KG1 (cell line): ENCODE measurements at places on chromosomes 5 and 9.
A peak's percentile ranks its signal among the peaks of the same experiment; 100 is the strongest.

DNA sequence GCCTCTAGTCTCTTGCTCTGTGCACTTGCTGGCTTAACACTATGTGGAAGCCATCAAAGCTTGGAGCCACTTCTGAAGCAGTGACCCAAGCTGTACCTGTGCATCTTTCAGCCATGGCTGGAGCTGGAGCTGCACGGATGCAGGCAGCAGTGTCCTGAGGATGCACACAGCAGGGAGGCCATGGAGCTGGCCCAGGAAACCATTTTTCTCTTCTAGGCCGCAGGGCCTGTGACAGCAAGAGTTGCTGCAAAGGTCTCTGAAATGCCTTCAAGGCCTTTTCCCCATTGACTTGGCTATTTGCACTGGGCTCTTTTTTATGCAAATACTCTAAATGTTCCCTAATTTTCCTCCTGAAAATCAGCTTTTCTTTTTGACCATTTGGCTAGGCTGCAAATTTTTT is 12.9 kb upstream of the ZNF484 start:
- DNase-seq, result no peak

DNA sequence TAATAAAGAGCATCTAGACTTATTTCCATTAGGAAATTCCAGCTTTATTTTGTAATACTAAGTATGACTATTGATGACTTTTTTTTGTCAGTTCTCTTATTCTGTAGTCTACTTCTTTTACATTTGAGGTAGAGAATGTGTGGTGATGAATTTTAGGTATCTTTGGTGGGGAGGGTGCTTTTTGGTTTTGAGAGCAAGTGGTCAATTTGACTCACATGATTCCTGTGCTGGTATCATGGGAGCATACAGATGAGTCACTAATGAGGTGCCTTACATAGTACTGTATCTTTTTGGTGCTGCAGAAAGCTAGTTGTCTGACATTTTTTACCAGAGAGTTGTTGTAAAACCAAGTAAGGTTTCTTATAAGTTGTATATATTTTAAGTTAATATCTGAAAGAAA is 35.3 kb downstream of the ERBIN start:
- no peak for DNase-seq

DNA sequence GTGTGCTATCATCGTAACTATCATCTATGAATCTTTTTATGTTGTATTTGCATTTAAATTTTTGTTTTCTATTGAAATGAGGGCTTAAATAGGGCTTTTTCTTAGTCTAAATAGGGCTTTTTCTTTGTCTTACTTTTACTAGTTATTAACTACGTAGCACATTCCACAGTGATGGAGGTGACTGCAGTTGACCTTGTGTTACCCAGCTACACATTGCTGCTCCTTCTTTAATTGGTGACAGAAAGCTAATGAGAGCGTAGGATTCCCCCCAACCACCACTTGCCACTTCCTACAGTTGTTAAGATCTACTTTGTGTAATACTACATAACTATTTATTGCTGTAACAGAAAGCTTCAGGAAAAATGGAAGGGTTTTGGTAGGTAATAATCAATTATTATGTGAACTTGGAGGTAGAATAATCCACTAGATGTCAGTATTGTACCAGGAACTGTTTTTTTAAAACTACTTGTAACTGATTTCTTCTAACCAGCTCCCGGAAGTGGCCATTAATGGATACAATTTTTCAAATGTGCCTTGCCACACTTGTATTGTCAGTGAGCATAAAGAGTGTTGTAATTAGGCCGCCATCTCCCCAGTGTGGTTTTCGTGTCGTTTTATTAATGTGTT is 18.0 kb downstream of the MTRR start:
- no peak for DNase-seq

DNA sequence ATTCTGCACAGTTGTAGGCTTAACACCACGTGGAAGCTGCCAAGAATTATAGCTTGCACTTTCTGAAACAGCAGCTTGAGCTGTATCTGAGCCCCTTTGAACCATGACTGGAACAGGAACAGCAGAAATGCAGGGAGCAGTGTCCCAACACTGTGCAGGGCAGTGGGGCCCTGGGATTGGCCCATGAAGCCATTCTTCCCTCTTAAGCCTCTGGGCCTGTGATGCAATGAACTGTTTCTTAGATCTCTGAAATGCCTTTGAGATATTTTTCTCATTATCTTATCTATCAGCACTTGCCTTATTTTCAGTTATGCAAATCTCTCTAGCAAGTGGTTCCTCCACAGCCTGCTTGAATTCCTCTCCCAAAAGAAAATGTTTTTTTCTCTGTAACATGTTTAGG is 87.0 kb upstream of the MTAP start:
- DNase-seq, result no peak

DNA sequence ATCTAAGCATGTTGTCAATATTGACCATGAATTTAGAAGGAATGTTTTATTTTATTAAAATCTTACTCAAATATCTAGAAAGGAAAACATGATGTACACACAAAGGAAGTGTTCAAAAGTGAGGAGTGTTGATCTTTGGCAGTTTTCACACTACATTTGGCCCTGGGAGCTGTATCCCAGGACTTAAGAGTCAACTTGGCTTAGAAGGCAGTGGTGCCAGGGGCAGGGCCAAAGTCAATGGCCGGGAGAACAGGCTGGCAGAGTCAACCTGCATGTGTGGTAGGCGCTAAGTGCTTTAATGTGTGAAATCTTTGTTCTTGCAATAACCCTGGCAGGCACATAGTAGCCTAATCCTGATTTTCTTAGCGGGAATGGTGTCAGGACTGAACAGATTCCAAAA is 228.4 kb downstream of the TENT4A start:
- DNase-seq, result no peak

GRCh38 chr5:56640763-56641406 is 174.5 kb upstream of the MAP3K1 start:
- no peak for DNase-seq

DNA sequence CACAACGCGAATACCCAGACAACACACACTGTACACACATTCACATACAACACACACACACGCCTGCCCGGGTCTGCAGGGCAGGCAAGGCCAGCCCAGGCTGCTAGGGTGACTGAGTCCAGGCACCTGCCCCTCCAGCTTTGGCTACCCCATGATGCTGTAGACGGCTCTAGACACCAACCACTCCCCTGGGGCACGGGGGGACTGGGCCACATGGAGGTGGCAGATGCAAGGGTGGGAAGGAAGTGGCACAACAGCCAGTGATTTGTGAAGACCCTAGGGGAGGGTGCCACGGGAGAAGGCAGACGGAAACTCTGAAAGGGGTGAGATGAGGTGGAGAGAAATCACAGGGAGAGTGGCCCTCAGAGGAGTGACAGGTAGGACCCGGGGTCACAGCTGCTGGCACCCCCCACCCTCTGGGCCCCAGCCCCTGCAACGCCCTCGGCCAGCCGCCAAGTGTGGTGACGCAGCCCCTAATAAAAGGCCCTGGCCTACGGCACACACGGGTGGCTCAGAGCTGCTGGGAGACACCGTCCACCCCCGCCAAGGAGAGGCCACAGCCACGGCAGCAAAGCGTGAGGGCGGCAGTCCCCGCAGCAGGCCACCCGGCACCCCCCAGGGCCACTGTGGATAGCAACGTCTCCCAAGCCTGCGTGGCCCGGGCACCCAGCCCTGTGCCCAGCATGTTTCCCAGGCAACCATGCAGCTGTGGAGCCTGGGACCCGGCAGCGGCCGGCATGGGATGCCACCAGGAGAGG is 6.6 kb upstream of the CCDC187 start:
- DNase-seq, result no peak

GRCh38 chr5:127441799-127442484 is 75.5 kb upstream of the PRRC1 start:
- no peak for DNase-seq

DNA sequence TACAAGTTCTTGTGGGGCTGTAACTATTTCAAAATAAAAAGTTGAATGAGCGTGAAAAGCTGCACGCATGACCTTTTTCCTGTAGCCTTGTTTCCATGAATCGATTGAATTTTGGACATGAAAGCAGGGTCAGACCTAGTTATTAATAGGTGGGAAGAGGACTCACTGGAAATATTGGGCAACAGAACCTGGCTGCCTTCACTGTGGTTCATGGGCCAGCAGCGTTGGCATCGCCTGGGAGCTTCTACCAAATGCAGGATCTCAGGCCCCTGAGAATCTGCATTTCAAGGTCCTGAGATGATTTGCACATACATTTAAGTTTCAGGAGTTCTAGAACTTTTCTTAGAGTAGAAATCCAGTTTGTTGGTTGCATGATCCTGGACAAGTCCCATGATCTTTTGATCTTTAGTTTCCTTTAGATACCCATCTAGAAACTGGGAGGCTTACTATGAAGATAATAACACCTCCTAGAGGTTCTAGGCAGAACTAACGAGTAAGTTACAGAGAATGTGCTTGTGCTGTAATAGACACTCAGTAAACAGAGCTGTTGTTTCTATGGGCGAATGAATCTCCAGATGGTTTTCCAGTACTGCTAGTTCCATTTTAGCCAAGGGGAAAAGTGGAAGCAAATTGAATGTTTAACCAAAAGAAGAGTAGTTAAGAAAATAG is 12.4 kb downstream of the ANKRD33B start:
- DNase-seq, result no peak

- no peak for DNase-seq
Measured at GRCh38 chr5:105630803-105631202, 2039.9 kb downstream of the EFNA5 start.

- DNase-seq, result no peak
Measured at GRCh38 chr9:123216251-123216797, 52.1 kb downstream of the STRBP start.

GRCh38 chr5:73912821-73913271 is 286.9 kb downstream of the ARHGEF28 start:
- no peak for DNase-seq

GRCh38 chr5:43115968-43116367 is 4.7 kb upstream of the ZNF131 start:
- DNase-seq, result no peak

- DNase-seq, result no peak
Measured at GRCh38 chr9:7802666-7803065, 3.1 kb upstream of the DMAC1 start.

GRCh38 chr9:77750284-77750683 is 102.2 kb upstream of the GNA14 start:
- no peak for DNase-seq

DNA sequence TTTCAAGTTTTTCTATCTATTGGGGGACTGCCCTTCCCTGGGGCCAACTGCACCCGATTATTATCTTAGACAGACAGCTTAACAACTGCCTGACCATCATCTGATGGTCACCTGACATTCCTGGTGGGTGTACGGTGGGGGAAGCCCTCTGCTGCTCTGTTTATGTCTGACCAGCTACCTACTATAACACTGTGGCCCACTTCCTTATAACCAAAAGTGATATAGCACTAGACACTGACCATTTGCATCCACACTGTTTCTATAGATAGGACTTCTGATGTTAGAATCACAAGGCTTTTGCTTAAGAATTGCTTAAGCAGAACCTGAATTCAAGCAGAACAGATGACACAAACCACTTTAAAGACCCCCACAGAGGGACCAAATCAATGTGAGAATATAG is 110.5 kb upstream of the RAI14 start:
- no peak for DNase-seq

DNA sequence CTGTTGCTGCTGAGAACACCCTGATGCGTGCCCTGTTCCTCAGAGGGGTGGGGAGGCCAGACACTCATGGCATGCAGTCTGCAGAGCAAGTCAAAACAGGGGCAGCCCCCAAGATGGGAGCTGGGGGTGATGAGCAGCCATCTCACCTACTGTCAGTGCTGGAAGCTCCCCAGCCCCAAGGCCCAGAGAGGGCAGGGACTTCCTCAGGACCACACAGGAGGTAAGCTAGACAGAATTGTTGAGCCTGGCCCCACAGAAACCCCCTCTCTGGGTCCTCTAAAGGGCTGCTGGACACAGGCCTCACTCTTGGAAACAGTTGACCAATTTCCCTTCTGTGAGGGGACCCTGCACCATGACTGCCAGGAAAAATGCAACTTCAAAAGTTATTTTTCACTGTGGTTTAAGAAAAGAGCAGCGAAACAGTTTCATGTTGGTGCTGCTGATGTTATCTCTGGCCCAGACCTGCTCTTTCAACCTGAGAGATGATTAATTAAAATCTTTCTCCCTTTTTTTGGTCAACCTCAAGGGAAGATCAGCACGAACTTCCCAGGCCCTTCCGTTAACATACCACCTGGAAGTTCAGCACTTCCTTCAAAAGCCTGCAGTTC is 9.6 kb downstream of the CSF2 start:
- DNase-seq, result no peak

GRCh38 chr9:136230365-136230764 is 15.2 kb downstream of the QSOX2 start:
- DNase-seq, result no peak

- no peak for DNase-seq
Measured at GRCh38 chr5:135356522-135357318, 42.3 kb downstream of the MACROH2A1 start.

- DNase-seq, result peak; percentile 7
Measured at GRCh38 chr9:115524453-115525059, 406.6 kb upstream of the TNC start.

- DNase-seq, result no peak
Measured at GRCh38 chr5:4158750-4159447, 563.3 kb downstream of the IRX1 start.

DNA sequence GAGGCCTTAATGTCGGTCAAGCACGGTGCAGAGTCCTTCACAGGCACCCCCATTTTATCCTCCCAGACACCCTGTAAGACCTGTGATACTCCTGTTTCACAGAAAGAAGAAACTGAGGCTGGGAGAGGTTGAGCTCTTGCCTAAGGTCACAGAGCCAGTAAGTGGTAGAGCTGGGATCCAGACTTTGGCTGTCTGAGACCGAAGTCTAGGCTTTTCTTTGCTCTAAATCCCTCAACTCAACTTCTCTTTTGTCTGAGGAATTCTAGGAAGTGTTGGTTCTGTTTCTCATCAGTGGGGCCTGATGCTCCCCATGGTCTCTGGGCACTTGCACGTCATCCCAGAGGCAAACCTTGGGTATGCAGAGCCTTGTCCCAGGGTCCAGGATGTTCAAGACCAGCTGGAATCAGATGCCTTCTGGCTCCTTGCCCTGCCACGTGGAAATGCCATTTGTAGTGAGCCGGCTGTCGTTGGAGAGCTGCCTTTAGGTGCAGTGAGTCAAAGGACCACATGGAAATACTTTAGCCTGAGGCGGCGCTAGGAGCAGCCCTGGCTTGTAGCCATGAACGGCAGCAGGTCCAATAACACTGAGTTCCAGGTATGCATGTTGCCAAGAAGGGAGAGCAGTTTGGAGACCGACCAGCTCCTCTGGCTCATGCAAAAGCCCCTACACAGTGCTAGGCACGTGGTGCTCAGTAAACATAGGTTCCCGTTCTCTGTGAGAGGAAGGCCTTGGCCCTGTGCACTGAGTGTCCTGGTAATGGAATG is 9.2 kb downstream of the DCANP1 start:
- no peak for DNase-seq

DNA sequence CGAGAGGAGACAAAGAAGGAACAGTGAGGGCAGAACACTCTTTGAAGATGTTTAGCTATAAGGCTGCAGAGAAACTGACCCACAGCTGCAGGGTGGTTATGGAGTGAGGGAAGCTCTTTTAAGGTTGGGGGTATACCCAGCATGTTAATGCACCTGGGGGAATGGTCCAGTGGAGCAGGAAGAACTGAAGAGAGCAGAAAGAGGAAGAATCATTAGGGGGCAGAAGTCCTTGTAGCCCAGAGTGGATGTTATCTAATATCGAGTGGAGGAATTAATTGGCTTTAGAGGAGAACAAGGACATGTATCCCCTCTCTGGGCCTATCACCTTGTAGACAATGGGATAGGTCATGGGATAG is 7.7 kb downstream of the IL4 start:
- DNase-seq, result no peak

GRCh38 chr9:138009803-138010690 is 132.5 kb downstream of the CACNA1B start:
- DNase-seq, result no peak

GRCh38 chr5:104914536-104915070 is 1352.0 kb upstream of the NUDT12 start:
- no peak for DNase-seq

- no peak for DNase-seq
Measured at GRCh38 chr5:143179126-143179740, 224.3 kb downstream of the NR3C1 start.
